ENCODE measurements at places on chromosomes 13 and 19.

DNA sequence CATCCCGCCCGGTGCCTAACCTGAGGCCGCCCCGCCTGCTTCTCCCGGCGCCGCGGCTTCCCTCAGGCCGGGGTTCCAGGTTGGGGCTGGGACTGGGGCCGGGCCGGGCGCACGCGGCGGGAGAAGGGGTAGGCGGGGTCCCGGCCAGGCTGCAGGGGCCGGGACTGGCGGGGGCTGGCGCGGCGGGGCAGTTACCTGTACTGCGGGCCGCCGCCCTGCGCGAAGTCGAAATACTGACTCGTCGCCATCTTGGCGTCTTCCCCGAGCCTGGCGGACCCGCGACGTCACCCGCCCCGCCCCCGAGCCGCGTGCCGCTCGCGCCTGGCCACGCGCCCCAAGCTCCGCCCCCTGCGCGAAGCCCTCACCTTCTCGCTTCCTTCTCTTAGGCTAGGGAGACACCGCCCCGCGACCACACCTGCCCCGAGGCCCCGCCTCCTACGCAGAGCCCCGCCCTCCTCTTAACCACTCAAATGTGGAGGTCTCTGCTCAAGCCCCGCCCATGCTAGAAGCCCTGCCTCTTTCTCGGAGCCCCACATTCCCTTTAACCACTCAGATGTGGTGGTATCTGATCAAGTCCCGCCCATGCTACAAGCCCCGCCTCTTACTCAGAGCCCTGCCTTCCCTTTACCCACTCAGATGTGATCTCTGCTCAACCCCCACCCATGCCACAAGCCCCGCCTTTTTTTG is at the start of gene ZFR2:
TSS of gene ZFR2 (minus strand) at position 269 of the 687 bp plus-strand sequence. CDS start at position 248, 21 bp downstream.
- peak; percentile 48 for DNase-seq

DNA sequence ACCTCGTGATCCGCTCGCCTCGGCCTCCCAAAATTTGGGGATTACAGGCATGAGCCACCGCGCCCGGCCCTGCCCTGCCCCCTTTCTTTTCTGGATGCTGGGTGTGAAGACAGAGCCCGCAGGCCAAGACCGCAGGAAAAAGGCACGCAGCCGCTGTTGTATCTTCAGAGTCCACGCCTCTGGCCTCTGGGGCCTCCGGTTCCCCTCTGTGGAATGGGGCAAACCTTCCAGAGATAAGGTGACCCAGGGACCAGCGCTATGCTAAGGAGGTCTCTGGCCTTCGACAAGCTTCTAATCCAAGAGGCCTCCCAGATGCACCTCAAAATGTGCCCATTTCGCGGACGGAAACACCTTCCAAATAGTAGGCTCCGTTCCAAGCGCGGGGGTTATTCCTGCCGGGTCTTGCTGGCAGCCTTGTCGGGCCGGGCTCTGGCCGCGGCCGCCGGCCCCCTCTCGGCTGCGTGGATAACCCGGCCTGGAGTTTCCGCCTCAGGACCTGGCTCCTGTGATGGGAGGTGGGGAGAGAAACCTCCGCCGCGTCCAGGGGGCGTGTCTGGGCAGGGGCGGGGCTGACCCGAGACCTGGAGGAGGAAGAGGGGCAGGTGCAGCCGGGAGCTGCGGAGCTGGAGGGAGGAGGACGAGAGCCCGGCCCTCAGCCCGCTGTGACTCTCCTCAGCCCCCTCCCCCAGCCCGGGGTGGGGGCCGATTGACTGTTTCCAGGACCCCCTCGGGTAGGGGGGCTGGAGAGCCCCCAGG is 13.1 kb downstream of the TJP3 start:
- DNase-seq, result peak; percentile 94

DNA sequence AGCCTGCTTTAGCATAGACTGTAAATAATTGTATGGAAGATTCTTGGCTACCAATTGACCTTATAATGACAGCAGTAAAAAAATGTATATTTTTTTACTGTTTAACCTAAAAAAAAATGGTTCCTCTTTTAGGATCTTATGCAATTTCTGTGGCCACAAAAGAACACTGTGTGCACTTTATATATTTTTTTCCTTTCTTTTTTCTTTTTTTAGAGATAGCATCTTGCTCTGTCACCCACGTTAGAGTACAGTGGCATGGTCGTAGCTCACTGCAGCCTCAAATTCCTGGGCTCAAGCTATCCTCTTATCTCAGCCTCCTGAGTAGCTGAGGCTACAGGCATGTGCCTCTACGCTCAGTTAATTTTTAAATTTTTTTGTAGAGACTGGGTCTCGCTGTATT is 6.1 kb downstream of the FLT3 start:
- no peak for DNase-seq

GRCh38 chr19:40165362-40165937 is 25.8 kb upstream of the MAP3K10 start:
- DNase-seq, result peak; percentile 70

- no peak for DNase-seq
Measured at GRCh38 chr13:39688278-39688677, 32.8 kb downstream of the COG6 start.

GRCh38 chr19:55453511-55454260 is 7.8 kb downstream of the ISOC2 start:
- DNase-seq, result no peak

GRCh38 chr13:78102121-78102677 is 183.6 kb upstream of the EDNRB start:
- no peak for DNase-seq

DNA sequence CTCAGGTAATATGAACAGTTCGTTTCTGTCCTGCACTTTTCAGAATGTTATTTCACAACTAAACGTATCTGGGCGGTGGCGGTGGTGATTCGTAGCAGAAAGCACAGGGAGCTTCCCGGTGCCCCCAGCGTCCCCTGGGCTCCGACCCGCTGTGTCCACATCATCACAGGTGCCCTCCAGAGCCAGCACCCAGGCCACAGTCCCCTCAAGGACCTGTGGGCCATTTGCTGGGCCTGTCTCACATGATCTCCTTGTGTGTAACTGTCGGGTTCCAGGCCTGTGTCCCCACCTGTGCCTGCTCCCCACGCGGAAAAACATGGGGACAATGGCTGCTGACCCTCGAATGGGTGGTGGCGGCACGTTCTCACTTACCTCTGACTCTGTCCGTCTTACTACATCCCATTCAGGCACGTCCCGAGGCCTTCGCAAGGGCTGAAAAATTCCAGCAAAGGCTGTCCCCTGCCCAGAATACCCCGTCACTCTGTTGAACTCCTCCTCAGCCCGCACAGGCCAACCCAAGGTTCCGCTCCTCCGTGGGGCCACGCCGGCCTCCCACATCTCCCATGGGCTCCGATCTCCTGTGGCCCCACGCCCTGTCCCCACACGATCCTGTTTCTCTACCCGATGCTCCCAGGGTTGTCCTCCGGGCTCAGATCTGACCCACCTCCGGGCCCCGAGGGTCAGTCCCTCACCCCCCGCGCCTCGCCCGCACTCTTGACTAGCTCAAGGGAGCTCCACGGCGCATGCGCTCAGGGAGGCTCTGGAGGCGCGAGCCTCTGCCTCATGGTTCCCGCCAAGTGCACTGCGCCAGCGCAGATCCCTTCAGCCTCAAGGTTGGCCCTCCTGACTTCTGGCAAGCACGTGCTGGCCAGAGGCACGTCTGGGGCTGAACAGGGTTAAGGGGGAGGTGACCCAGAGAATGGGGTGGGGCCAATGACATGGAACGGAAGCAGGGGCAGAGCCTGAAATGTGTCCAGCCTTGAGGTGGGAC is 21.2 kb downstream of the DEDD2 start:
- DNase-seq, result no peak

GRCh38 chr13:74770361-74770760 is 636.2 kb upstream of the KLF12 start:
- no peak for DNase-seq

- no peak for DNase-seq
Measured at GRCh38 chr13:110737555-110737954, 24.1 kb downstream of the ING1 start.

DNA sequence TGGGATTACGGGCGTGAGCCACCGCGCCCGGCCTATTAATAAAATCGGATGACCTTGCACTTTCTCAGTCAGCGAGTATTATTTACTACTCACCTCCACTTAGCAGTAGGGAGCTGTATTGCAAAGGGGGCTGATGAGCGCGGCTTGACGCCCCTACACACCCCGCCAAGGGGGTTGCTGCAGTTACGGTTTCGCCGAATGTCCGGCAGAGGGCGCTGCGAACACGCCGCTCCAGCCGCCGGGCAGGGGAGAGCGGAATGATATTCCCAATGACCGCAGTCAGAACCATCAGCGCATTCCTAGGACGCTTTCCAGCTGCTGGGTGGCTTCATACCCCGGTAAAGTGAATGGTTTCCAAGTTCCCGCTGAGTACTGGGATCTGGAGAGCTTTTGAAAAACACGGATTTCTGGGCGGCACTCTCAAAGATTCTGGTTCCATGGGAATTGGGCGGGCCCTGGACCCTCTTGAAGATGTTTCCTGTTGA is 30.0 kb upstream of the TPT1 start:
- DNase-seq, result peak; percentile 58

DNA sequence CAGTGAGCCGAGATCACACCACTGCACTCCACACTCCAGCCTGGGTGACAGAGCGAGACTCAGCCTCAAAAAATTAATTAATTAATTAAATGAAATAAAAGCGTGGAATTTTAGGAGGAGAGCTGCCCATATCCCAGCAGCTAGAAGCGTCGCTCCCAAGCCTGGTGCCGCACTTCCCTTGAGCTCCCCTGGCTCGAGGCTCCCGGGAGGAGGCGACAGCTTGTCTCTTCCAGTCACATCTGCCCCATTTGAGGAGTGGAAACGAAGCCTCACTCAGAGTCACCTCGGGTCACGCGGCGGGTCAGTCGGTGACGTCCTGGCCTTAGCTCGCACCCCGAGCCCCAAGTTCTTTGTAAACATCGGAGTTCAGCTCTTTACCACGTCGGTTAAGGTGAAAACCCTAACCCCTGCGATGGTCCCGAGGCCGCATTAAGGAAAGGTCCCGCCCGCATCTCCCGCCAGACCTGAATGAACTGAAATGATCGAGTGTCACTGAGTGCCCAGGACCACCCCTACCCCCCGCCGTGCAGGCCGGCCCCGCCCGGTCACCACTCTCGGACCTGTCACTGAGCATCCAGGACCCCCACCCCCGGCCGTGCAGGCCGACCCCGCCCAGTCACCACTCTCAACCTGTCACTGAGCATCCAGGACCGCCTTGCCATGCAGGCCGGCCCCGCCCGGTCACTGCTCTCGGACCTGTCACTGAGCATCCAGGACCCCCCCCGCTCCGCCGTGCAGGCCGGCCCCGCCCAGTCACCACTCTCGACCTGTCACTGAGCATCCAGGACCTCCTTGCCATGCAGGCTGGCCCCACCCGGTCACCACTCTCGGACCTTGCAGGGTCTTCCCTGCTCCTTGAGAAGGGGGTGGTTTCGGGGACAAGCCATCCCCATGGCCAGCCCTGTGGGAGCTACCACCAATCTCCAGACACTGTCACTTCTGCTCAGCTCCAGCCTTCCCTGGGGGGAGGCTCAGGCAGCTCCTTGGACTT is 176.9 kb downstream of the KDM4B start:
- no peak for DNase-seq

DNA sequence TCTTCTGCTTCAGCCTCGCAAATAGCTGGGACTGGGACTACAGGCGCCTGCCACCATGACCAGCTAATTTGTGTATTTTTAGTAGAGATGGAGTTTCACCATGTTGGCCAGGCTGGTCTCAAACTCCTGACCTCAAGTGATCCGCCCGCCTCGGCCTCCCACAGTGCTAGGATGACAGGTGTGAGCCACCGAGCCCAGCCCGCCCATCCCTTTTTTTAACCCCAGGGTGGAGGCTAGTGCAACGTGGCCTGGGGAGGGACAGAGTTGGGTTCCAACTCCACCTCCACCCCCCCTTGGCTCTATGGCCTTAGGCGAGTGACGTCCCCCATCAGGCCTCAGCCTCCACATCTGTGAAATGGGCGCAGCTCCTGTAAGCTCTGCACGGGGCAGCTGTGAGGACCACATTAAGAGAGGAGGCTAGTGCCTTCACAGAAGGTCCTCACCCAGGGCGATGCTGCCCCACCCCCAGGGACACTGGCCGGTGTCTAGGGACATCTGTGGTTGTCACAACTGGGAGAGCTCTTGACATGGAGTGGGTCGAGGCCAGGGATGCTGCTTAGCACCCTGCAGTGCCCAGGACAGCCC is 37.7 kb downstream of the SMIM24 start:
- no peak for DNase-seq

DNA sequence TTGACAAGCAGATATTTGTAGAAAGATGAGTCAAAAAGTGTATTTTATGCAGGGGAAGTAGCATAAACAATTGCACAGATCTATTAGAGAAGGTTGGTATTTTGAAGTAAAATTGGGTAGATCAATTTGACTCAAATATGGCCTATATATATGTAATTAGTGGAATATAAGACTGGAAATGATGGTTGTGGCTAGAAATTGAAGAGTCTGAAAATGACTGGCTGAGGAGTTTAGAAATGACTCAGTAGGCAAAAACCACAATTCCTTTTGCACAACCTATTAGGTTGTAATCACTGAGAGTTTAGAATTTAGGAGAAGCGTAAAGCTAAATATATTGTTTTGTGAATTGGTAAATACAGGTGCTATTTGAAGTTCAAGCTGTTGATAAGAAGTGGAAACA is 622.6 kb upstream of the PCDH20 start:
- no peak for DNase-seq

GRCh38 chr13:95150555-95150954 is 150.7 kb downstream of the ABCC4 start:
- DNase-seq, result no peak

DNA sequence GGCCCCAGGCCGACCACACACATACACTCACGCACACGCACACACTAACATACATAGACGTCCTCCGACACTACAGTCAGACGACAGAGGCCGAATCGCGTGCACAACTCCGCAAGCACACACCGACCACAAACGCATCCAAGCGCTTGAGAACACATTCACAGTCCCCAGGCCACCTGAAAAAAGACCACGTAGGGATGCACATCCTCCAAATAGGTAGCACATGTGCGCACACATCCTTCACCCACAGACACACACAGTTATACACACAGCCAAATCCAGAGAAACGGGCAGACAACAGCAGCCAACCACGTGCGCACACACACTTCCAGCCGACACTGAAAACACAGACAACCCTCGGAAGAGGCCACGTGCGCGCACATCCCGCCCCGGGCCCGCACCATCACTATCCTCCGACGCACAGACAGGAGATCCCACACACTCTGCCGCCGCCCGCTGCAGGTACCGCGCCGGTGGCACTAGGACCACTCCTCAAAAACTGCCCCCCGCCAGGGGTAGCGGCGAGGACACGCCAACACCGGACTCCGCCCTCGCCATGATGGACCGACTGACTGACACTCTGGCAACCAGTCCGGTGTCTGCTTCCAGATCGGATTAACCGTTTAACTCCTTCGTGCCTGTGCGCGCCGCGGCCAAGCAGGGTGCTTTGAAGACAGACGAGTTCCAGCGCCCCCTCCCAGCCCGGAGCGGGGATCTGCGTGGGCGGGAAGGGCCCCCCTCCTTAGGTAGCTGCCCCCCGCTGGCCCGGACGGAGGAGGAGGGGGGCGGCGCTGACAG is 493 bp upstream of the PDE4A start:
- peak; percentile 42 for DNase-seq

- no peak for DNase-seq
Measured at GRCh38 chr19:29544656-29545360, 19.0 kb downstream of the VSTM2B start.

- DNase-seq, result no peak
Measured at GRCh38 chr13:71871176-71871754, 4.3 kb upstream of the DACH1 start.

All from stimulated activated CD4-positive, alpha-beta T cell treated with anti-CD3 and anti-CD28 coated beads, Interleukin-2, amount 100 ng/mL, for 24 hours (primary cell).